ENCODE measurements at places on chromosomes 4 and X.
A peak's percentile ranks its signal among the peaks of the same experiment; 100 is the strongest.

- DNase-seq: no peak
These were observed 233.6 kb downstream of the PCDH7 start for GRCh38 chr4:30953799-30954198.

- DNase-seq: peak; percentile 9
These were observed 500 bp downstream of the GAR1 start for GRCh38 chr4:109816082-109816442.

GRCh38 chr4:118113220-118113619 is 78.9 kb downstream of the NDST3 start:
- DNase-seq: peak; percentile 32

DNA sequence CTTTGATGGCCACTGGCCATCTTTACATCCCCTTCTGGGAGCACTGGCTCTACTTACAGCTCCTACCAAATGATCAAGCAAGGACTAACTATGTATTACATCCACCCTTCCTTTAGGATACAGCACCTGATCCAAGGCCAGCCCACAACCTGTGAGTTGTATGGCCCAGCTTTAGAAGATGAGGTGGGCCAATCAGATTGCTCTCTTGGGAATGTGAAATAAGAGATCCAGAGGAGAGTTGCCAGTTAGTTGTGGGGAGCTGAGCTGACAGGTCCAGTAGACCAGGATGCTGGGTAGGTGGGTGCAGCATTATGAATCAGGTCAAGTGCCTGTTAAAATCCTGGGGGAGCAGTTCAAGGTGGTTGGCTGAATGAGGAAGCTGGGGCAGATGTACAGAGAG is 111.5 kb downstream of the GNL3L start:
- DNase-seq: no peak

- DNase-seq: peak; percentile 83
These were observed 32.1 kb upstream of the GK start for GRCh38 chrX:30620980-30621618.

DNA sequence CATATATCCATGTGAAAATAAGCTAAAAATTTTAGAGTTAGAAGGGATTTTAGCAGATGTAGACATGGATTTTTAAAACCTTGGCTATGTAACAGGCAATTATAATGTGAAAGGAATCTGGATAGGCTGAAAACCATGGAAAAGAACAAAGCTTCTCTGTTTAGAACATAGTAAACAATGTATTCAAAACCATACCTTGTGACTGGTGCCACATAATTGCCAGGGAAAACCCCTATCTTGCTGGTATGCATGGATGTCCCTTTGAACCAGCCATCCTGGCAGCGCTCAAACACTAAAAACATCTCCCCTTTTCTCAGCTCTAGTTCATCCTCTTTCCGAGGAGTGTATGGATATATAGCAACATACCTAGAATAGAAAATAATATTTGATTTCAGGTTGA is 110.6 kb upstream of the CBR4 start:
- DNase-seq: no peak

DNA sequence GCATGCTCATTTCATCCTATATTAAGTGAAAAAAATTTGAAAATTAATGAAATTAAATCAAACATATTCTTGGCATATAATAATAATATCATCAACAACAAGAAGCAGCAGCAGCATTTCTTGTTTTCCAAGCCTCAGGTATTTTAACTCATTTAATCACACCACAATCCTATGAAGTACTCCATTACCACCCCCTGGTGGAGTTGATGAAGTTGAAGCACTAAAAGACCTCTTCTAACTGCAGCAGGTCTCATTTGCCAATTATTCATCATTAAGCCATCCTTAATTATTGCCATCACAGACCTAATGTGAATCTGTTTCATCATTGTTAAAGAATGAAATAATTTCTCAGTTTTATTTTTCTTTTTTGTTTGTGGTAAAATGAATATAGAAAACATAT is 801.4 kb upstream of the GRID2 start:
- DNase-seq: no peak
